Muscle of leg (tissue), 16 donors: ENCODE measurements at places on chromosomes 13 and 19. TPM values are rescaled to one million over a fixed set of nuclear protein-coding genes. Genes with fewer than 3 reads are reported as not detected.

- no peaks in the 10 kb centered on the region for H3K4me1 ChIP-seq
- DNase-seq = no peak
- peaks cover 5% of the 10 kb centered on the region for H3K27me3 ChIP-seq
- H3K27ac ChIP-seq = no peak overlapping the region
- no peaks in the 10 kb centered on the region for H3K36me3 ChIP-seq
These were observed 39.9 kb downstream of the SIGLEC7 start for GRCh38 chr19:51181913-51182419.

SIGLEC14 gene
- total RNA-seq = 0.58 TPM

GRCh38 chr13:33617055-33617454, 200.9 kb upstream of the RFC3 start:
- no peak for DNase-seq
- H3K27ac ChIP-seq = no peak overlapping the region
- no peaks in the 10 kb centered on the region for H3K27me3 ChIP-seq
- no peaks in the 10 kb centered on the region for H3K36me3 ChIP-seq
- no peak overlapping the region for H3K4me3 ChIP-seq

DDX49 gene
- total RNA-seq = 41.3 TPM

DNA sequence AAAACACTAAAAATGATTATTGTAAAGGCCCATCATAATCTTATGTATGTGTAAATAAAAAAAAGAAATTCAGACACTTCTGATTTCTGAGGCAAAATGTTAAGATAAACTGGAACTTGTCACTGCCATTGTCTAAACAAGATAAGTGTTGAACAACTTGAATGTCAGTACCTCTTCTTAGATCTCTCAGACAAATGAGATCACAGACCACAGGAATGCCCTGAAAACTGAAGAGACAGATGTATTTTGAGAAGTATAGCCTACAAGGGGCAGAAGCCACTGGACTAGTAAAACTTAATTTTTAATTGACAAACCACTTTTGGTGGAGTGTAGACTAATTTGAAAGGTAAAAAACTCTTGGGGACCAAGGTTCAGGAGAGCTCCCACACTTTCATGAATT, 375.5 kb upstream of the SLITRK5 start:
- no peaks in the 10 kb centered on the region for H3K4me1 ChIP-seq
- no peak for DNase-seq
- H3K36me3 ChIP-seq = no peaks in the 10 kb centered on the region
- no peak overlapping the region for H3K4me3 ChIP-seq
- no peak overlapping the region for H3K27ac ChIP-seq
- H3K27me3 ChIP-seq = no peaks in the 10 kb centered on the region

DNA sequence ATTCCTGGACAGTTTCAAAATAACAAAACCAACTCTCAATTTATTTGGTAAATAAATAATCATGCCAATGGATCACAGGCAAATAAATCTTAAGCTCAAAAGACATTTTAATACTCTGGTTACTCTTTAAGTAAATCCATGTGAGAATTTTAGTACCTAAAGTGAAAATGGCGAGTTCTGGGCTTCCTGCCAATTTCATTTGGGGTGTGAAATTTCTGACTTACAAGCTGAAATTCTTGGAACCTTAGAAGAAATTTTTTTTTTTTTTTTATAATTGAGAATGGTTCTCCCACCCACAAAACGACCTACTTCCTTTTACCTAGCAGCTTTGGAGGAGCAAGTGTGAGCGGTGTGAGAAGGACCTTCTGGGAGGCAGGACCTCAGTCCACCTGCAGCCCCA, 354.5 kb upstream of the NBEA start:
- peak; percentile 58 for DNase-seq
- H3K4me3 ChIP-seq = no peak overlapping the region
- peaks cover 20% of the 10 kb centered on the region for H3K4me1 ChIP-seq
- H3K27ac ChIP-seq = no peak overlapping the region
- H3K36me3 ChIP-seq = no peaks in the 10 kb centered on the region

- DNase-seq = no peak
These were observed 22.9 kb downstream of the GP6 start for GRCh38 chr19:55015126-55015525.

DNA sequence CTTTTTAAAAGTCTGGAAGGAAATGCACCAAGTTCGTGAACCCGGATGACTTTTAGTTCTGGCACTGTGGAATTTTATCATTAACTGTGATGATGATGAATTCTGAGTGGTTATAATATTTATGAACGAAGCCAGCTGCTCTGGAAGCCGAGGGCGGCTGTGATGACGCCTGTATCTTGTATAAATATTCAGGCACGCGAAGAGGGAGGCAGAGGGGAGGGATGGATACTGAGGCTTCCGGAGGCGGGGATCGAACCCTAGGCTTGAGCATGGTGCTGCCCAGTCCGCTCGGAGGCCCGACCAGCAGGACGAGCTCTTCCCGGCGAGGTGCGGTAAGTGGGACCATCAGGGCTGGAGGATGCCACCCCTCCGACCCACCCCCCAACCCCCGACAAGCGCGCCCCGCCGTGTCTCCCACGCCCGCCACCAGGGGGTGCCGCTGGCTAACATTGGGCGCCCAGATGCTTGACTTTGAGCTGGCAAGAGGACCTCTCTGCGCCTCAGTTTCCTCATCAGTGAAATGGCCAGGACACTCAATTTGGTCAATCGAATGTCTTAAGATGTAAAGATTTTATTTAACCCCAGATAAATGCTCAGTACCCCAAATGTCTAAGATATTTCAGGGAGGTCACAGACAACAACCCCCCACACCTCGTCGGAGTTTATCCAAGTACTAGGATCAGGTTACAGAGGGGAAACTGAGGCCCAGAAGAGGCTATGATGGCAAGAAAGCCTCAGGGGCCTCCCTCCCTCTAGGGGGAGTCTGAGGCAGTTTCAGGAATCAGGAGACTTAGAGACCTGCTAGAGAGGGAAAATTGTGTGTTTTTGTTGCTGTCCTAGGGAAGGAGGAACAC, 4.5 kb upstream of the RAB3A start:
- peak; percentile 58 for DNase-seq
- H3K27ac ChIP-seq = no peak overlapping the region
- no peaks in the 10 kb centered on the region for H3K36me3 ChIP-seq
- peaks cover 8% of the 10 kb centered on the region for H3K27me3 ChIP-seq
- no peak overlapping the region for H3K4me3 ChIP-seq

- no peak overlapping the region for H3K27ac ChIP-seq
- DNase-seq = no peak
- H3K27me3 ChIP-seq = peaks cover 37% of the 10 kb centered on the region
- H3K36me3 ChIP-seq = no peaks in the 10 kb centered on the region
- no peaks in the 10 kb centered on the region for H3K4me1 ChIP-seq
These were observed 1.4 kb downstream of the TMPRSS9 start for GRCh38 chr19:2361246-2362045.

DNA sequence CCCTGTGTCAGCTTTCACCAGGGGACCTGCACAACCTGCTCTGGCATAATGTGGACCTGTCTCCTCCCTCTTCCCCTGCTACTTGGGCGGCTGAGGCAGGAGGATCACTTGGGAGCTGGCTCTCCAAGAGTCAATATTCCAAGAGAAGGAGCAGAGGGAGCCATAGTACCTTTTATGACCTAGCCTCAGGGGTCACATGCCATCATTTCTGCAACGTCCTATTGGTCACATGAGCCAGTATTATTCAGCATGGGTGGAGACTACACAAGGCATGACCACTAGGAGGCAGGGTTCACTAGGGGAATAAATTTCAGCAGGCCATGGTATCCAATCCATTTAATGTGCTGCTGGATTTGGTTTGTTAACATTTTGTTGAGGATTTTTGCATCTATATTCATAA, 12.0 kb upstream of the SHFL start:
- H3K27me3 ChIP-seq = no peaks in the 10 kb centered on the region
- no peak for DNase-seq
- no peak overlapping the region for H3K4me3 ChIP-seq
- no peak overlapping the region for H3K27ac ChIP-seq
- H3K4me1 ChIP-seq = no peaks in the 10 kb centered on the region

ELSPBP1 gene
- not detected for total RNA-seq

GRCh38 chr19:5396096-5396939, 55.7 kb upstream of the PTPRS start:
- H3K4me1 ChIP-seq = peaks cover 3% of the 10 kb centered on the region
- no peaks in the 10 kb centered on the region for H3K36me3 ChIP-seq
- no peak overlapping the region for H3K4me3 ChIP-seq
- no peak for DNase-seq
- H3K27ac ChIP-seq = no peak overlapping the region

DNA sequence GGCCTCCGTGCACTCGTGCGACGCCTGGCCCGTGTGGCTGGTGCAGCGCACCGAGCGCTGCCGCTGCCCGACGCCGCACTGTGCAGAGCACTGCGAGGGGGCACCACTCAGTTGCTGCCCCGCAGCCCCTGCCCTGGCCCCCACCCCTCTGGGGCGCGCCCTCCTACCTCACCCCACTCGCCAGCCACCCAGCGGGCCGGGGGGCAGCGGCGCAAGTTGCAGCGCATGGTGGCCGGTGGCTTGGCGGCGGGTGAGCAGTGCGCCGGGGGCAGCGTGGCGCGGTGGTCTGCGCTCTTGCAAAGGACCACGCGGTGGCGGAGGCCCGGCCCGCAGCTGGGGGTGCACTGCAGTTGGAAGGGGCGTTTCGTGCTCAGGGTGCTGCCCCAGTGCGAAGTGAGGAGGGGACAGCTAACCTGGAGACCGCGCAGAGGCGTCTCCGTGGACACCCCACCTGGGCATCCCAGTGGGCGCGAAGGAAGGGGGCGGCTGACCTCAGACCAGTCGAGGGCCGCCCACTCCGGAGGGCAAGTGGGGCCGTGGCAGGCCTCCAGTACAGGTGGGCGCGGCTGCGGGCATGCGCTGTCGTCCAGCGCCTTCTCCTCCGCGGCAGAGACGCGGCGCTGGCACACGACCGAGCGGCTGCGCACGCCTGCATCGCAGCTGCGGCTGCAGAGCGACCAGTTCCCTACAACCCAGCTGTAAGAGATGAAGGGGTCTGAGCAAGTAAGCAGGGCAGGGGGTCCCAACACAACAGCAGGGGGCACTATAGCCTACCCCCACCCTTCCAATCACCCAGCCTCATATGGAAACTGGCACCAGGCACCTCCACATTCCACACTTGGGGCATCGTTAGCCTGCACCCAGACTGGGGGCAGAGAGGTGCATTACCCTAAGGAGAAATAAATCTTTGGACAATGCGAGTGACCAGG, 8.0 kb upstream of the MYO1F start:
- DNase-seq = no peak
- no peaks in the 10 kb centered on the region for H3K27me3 ChIP-seq
- H3K4me1 ChIP-seq = peaks cover 4% of the 10 kb centered on the region
- H3K27ac ChIP-seq = no peak overlapping the region

DNA sequence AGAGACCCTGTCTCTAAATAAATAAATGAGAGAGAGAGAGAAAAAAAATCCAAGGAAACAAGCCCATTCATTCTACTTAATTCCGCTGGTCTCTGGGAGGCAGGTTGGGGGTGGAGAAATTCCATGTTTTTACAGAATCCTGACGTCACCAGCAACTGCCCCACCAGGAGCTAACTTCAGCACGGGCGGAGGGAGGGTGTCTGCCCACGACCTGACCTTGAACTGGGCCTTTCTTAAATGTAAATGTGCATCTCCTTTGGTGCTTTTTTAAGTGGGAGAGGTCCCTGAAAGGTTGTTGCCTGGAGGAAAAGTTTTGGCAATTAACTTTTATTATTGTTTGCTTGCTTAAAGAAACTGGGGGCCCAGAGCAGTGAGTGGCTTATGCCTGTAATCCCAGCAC, 15.5 kb downstream of the KLF2 start:
- peaks cover 34% of the 10 kb centered on the region for H3K4me1 ChIP-seq
- H3K4me3 ChIP-seq = no peak overlapping the region
- H3K27ac ChIP-seq = no peak overlapping the region

GRCh38 chr19:43678512-43679261, 8.7 kb upstream of the PLAUR start:
- DNase-seq = no peak
- H3K27ac ChIP-seq = no peak overlapping the region
- no peak overlapping the region for H3K4me3 ChIP-seq
- no peaks in the 10 kb centered on the region for H3K36me3 ChIP-seq
- peaks cover 2% of the 10 kb centered on the region for H3K27me3 ChIP-seq

GRCh38 chr13:77883328-77883727, 35.3 kb downstream of the EDNRB start:
- no peak overlapping the region for H3K4me3 ChIP-seq
- no peaks in the 10 kb centered on the region for H3K4me1 ChIP-seq
- no peaks in the 10 kb centered on the region for H3K27me3 ChIP-seq

GJB6 gene
- 0.04 TPM for total RNA-seq

DNA sequence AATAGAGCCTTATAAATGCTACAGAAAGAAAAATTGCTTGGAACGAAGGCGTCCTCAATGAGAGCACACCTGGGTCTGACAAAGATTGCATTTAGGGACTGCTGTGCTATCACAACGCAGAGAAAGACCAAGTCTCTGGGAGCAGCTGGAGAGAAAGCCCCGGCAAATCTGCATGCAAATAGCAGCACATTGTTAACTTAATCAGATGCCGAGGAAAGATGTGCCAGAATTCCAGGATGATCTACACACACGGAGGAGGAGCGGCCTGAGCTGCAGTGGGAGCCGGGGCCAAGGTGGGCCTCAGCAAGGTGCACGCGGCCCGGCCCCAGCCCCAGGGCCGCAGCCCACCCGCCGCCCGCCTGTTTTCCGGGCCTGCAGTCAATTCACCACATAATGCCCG, 1.4 kb downstream of the ZNF536 start:
- DNase-seq = peak; percentile 33
- H3K4me3 ChIP-seq = no peak overlapping the region
- H3K36me3 ChIP-seq = no peaks in the 10 kb centered on the region
- peaks cover 9% of the 10 kb centered on the region for H3K4me1 ChIP-seq
- H3K27me3 ChIP-seq = peaks cover 44% of the 10 kb centered on the region

- peak overlapping the region; percentile 87 for H3K27ac ChIP-seq
- H3K36me3 ChIP-seq = no peaks in the 10 kb centered on the region
- H3K4me3 ChIP-seq = peak overlapping the region; percentile 21
- peaks cover 54% of the 10 kb centered on the region for H3K27me3 ChIP-seq
- H3K4me1 ChIP-seq = peaks cover 11% of the 10 kb centered on the region
- DNase-seq = peak; percentile 65
These were observed 1.2 kb upstream of the KCNA7 start for GRCh38 chr19:49073514-49074378.

DNA sequence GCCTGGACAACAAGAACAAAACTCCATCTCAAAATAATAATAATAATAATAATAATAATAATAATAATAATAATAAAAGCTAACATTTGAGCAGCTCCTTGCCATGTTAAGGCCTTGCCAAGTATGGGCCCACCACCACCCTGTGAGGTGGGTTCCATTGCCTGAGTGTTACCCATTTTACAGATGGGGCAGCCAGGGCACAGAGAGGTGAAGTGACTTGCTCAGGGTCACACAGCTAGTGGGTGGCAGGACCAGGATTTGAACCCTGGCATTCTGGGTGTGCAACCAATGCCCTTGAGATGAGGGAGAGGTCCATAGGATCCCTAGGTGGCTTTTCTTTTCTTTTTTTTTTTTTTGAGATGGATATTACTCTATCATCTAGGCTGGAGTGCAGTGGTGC, 29.5 kb downstream of the ZSWIM4 start:
- H3K4me3 ChIP-seq = no peak overlapping the region
- peaks cover 52% of the 10 kb centered on the region for H3K36me3 ChIP-seq
- no peak overlapping the region for H3K27ac ChIP-seq
- H3K4me1 ChIP-seq = peaks cover 5% of the 10 kb centered on the region
- no peaks in the 10 kb centered on the region for H3K27me3 ChIP-seq

XRCC1 gene
- total RNA-seq = 27.7 TPM
